ENCODE measurements at places on chromosomes 5 and 9. TPM values are rescaled to one million over a fixed set of nuclear protein-coding genes. Genes with fewer than 3 reads are reported as not detected.

DNA sequence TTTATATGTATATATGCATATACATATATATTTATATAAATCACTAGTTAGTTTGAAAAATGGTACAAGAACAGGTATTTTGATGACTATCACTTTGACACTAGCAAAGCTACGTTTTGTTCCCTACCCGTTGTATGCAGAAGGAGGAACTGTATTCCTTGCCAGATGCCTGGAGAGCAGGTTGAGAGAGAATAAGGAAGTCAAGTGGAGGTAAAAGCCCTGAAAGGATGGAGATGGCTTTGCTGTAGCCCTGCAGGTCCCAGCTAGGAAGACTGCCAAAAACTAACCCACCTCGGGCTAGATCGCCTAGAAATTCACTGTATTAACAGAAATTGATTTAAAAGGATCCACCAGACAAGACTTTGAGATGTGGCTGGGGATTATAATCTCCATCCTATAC lies 229.3 kb downstream of the RFX3 start:
- no peak for DNase-seq

GRCh38 chr5:9269014-9269413 lies 276.9 kb downstream of the SEMA5A start:
- DNase-seq, result peak; percentile 80

DNA sequence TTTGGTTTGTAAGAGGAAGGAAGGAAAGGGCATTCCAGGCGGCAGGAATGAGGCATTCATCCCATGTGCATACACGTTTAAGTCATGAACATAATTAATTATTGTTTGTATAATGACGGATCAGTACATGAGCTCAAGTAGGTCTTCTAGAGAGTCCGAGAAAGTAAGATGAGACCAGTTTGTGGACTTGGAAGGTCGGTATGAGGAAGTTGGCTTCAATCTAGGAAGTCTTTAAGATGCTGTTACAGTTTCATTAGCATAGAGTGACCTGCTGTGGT lies 2.1 kb downstream of the GTF3C4 start:
- peak; percentile 3 for DNase-seq

GRCh38 chr9:134324359-134325095 lies 1.7 kb upstream of the RXRA start:
- peak; percentile 25 for DNase-seq

DNA sequence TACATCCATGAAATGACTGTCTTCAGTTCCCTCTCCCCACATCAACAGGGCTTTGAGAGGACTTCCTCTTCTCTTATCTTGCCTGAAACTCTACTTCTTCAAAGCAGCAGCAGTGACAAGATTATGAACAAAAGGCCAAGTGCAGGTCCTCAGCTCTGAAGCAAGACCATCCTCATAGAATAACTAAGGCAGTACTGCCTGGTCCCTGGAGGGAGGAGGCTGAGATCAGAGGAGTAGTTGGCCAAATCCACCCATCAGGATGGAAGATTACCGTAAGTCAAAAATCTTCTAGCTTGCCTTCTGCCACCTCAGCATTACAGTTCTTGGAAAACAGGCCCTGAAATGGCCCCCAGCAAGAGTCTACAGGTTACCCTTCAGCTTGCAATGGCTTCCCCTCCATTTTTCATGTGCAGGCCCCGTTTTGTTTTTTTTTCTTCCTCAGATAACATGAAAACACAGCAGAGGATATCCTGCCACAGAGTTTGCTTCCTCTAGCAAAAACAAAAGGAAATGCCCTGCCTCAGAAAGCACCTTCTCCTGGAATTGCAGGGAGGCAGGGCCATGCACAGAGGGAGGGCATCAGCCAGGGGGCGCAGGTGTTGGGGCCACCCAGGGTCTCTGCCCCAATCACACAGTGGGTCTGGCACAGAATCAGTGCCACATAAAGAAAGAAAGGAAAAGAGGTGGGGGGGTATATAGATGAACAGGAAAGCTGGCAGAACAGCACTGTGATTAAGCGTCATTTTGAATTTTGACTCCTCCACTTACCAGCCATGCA lies 40.0 kb downstream of the KLHL3 start:
- DNase-seq, result no peak

PIP5KL1 gene
- total RNA-seq, result 1.6 TPM

FOXE1 gene
- not detected for total RNA-seq

ADCY2 gene
- total RNA-seq, result not detected

GLRA1 gene
- not detected for total RNA-seq

All from M059J (cell line).